ENCODE measurements at places on chromosomes 6 and 20.

GRCh38 chr20:49748525-49748838 is 34.8 kb upstream of the B4GALT5 start:
- DNase-seq: no peak

DNA sequence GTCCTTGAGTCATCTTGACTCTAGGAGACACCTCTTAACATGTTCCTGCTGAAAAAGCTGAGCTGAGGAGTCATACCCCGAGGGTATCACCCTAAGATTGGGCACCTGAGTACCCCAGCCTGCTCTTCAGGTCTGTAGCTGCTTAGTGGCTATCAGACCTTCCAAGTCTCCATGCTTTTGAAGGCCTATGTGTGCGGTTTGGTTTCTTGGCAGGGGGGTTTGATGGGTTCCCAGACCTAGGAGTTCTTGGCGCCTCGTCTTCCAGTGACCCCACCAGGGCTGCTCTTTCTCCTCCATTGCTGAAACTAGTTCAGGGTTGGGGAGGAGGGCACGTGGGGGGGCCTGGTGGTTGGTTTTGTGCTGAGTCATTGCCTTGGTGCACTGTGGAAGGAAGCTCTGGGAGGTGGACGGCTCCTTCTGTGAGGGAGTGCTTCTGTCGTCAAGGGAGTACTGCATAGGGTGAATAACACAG is 20.1 kb downstream of the IGF2R start:
- peak; percentile 30 for DNase-seq

DNA sequence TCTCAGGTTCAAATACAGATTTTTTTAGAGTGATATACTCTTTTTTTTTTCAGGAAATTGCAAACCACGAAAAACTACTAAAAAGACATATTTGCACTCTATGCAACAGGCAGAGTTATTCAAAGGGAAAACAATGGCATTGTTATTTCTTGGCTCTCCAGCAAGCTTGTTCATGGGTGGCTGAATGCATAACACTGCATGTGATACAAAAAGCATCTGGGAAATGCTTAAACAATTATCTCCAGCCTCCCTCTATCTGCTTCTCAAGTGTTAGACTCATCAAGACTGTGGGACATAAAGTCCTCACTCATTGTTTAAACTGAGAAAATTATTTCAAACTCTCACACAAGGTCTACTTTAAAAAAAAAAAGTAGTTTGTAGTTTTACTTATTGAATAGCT is 7.3 kb upstream of the COL12A1 start:
- DNase-seq: no peak

- DNase-seq: peak; percentile 50
These were observed 610.6 kb downstream of the PRKN start for GRCh38 chr6:162116902-162117525.

DNA sequence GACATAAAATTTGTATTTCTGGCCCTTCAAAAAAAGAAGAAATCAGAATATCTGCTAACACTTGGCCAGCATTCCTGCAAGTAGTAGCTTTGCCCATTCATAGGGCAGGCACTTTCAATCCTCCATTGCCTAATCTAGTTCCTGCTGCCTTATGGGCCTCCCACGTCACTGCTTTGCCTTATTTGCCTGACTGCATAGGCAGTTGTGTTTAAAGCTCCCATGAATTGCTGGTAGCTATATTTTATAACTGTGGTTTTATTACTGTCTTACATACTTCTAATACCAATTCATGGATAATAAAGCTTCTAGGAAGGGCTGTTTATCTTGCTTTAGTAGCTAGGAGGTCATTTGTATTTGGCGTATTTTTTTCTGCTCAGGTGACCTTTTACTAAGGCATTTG is 7.7 kb upstream of the SLC35A1 start:
- DNase-seq: no peak

- DNase-seq: no peak
These were observed 35.6 kb downstream of the B4GALT5 start for GRCh38 chr20:49677777-49678758.
